ENCODE measurements at places on chromosomes 5 and 9. TPM values are rescaled to one million over a fixed set of nuclear protein-coding genes. Genes with fewer than 3 reads are reported as not detected.

GRCh38 chr5:98414938-98415337 is 358.5 kb upstream of the RGMB start:
- DNase-seq: no peak

- DNase-seq: no peak
Observed at GRCh38 chr5:139725073-139725830, 70.4 kb upstream of the PSD2 start.

- DNase-seq: no peak
Observed at GRCh38 chr9:99578666-99579065, 243.0 kb upstream of the NR4A3 start.

- no peak for DNase-seq
Observed at GRCh38 chr5:123450640-123451039, 27.4 kb upstream of the CEP120 start.

The ATP10B gene
- total RNA-seq: 155 TPM

GRCh38 chr9:70061776-70062175 is 18.1 kb downstream of the MAMDC2 start:
- no peak for DNase-seq

The PCDHGB3 gene
- 3.8 TPM for total RNA-seq

The NRG2 gene
- 12.3 TPM for total RNA-seq

DNA sequence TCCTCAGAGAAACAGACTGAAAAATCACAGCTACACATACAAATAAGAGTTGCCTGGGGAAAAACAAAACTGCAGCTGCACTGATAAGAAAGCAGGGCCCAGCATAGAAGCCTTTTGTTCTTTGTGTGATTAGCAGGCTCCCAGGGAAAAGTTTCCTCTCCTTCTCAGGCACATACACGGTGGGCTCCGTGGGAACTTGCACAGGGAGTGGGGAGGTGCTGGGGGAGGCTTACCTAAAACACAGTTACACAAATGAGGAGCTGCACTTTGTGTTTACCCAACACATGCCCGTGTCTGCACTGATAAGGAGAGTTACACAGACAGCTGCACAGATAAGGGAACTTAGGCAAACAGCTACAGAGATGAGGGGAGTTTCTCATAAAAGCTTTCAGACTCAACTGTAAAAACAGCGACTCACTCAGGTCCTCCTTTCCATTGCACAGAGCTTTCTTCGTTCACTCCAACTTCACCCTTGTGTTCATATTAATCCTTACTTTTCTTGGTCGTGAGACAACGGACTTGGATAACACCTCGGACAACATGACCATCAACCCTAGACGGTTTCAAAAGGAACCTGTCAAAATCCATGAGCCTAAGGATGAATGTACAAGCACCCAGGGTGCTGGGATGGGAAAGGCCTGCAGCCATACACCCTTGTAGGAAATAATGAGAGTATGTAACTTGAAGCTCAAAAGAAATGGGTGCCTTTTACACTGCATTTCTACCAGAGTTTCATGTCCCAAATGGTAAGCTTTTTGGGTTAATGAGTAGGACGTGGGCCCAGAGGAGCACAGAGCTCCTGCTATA is 50.8 kb downstream of the SERINC5 start:
- DNase-seq: no peak

The TMEM174 gene
- 0.64 TPM for total RNA-seq

DNA sequence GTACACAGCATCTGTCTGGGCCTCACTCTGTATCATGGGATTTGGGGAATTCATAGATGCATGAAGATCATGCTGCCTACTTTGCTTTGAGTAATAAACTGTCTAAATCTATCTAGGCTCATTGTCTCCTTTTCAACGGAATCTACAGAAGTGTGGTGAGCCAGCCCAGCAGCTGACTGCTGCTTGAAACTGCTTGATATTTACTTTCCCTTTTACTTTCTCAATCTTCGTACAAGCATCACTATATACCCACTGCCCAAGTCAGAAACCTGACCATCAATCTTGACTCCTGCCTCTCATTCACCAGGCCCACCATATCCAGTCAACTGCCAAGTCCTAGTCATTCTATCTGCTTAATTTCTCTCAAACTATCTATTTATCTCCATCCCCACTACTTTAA is 142.9 kb downstream of the NR2F1-AS1 start:
- no peak for DNase-seq

The GARIN3 gene
- not detected for total RNA-seq

GRCh38 chr5:173302546-173303155 is 25.6 kb downstream of the STC2 start:
- no peak for DNase-seq

- DNase-seq: peak; percentile 30
Observed at GRCh38 chr5:170603578-170604565, 100.1 kb downstream of the KCNIP1 start.

The GARNL3 gene
- 19.5 TPM for total RNA-seq

- no peak for DNase-seq
Observed at GRCh38 chr5:62306323-62306895, 403 bp downstream of the KIF2A start.

The ALDH1A1 gene
- total RNA-seq: 566 TPM

The OTULIN gene
- 36.2 TPM for total RNA-seq

DNA sequence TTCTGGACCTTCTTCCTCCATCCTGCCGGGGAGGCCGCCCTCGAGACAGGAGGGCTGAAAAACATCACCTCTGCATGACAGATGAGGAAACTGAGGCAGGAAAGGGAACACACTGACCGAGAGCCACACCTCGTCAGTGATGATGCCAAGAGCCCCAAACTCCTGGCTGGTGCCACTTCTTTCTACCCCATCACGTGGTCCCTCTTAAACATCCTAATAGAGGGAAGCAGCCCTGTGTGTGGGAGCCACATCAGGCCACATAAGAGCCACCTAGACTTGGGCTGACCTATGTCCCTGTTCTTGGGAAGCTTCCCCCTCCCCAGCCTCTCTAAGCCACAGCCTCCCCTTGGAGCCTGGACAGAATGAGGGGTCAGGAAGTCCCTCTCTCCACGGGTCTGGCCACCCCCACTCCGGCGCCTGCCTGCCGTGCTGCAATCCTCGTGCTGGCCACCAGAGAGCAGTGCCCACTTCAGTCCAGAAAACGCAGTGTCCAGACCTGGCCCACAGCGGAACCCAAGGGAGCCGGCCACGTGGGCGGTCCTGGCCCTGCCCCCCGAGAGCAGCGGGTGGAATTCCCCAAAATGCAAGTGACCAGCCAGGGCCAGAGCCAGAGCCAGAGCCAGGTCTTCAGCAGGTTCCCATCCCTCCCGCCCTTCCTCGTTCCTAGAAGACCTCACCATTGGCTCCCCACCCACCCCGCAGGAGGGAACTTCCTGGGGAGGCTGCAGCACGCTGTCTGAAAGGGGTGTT is 54.7 kb upstream of the SARDH start:
- DNase-seq: peak; percentile 77

DNA sequence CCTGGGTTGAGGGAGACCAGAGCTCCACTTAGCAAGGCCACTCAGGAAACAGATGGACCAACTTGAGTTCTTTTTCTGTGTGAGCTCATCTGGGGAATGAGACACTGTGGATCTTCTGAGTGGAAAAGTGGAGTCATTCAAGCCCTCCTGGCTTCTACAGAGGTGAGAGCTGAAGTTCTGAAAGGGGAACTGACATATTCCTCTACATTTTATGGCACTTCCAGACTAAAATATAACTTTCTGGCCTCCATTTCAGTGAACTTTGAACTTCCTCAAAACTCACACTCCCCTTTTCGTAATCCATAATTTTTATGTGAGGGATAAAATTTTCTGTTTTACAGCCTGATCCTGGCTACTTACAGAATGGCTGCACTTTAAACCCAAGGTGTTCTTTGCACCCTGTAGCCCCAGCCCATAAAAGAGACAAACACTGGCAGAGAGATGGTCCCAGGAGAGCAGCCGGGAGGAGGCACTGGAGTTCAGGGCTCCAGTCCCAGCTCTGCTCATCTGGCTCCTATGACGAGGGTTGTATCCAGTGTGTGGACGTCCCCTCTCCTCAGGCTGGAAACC is 10.8 kb downstream of the SPAAR start:
- peak; percentile 79 for DNase-seq

The PCDHB4 gene
- total RNA-seq: 0.80 TPM

The DPYSL3 gene
- 107 TPM for total RNA-seq

GRCh38 chr9:106077731-106078130 is 383.4 kb downstream of the TMEM38B start:
- no peak for DNase-seq

The N4BP3 gene
- total RNA-seq: 2.6 TPM

DNA sequence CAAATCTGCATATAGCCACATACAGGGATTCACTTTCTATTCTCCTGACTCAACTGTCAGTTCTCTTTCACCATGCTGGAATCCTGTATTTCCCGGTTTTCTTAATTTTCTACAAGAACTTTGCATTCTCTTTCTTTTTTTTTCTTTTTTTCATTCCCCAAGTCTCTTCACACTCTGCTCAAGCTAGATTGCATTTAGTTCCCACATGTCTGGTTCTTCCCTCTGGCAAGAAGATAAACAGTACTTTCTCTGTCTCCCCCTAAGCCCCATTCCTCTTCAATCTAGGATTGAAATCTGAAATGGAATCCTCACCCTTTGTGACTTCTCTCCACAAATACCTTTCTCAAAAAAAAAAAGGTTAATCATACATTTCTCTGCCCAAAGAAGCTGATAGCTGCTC is 64.2 kb upstream of the SLC12A2 start:
- no peak for DNase-seq

The ADAMTSL2 gene
- 0.64 TPM for total RNA-seq

The AKNA gene
- total RNA-seq: 35.8 TPM

DNA sequence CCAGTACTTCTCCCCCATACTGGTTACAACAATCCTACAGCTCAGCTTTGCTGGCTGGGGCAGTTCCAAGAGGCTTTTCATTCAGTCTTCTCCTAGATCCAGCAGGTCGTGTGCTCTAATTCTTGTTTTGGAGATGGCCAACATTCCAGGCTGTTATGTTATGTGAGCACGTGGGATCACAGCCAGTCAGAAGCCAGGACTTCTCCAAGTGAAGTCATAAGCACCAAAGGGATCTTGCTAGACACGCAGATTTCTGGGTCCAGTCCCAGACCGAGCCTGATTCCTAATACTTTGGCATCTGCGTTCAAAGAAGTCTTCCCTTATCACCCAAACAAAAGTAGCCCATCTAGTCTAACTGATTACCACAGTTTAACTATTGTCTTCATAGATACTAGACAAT is 1.4 kb upstream of the LARP1 start:
- DNase-seq: peak; percentile 62

The GRM6 gene
- not detected for total RNA-seq

The MEIKIN gene
- total RNA-seq: not detected

The CAAP1 gene
- 38.2 TPM for total RNA-seq

- DNase-seq: no peak
Observed at GRCh38 chr5:29005386-29005785, 1967.0 kb upstream of the CDH9 start.

GRCh38 chr5:112270299-112271293 is 148.5 kb downstream of the EPB41L4A start:
- no peak for DNase-seq

The SYK gene
- total RNA-seq: 534 TPM

The CKMT2 gene
- 17.1 TPM for total RNA-seq

DNA sequence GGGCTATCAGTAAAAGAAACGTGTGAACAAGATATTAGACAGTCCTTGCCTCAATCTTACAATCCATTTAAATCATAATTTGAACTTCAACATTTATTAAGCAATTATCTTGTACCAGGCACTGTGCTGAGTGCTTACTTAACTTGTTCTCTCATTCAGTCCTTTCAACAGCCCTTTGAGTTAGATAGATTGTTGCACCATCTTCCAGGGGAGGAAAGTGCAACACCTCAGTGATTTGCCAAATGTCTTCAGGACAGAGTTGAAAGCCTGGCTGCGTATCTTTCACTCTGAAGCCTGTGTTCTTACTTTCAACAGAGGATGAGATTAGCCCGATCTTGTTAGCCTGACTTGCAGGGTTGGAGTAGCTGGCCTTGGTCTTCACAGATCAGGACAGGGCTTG is 34.2 kb upstream of the SUB1 start:
- DNase-seq: no peak

DNA sequence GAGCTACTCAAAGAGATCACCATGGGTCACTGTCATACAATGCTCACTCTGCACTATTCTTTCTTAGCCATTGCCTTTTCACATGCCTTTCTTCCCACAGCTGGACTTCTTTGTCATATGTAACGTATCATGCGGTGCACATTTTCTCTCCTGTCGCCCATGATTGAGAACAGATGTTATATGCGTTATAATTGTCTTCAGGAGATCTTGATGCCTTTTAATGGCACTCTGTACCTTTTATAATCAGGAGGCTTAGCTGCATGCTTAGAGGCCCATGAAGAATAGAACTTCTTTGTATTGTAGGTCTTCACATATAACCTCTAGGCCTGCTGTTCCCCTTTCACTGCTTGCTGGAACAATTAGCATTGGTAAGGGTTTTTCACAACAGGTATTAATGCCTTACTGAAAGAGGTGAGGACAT is 436.1 kb downstream of the CDH10 start:
- DNase-seq: no peak

DNA sequence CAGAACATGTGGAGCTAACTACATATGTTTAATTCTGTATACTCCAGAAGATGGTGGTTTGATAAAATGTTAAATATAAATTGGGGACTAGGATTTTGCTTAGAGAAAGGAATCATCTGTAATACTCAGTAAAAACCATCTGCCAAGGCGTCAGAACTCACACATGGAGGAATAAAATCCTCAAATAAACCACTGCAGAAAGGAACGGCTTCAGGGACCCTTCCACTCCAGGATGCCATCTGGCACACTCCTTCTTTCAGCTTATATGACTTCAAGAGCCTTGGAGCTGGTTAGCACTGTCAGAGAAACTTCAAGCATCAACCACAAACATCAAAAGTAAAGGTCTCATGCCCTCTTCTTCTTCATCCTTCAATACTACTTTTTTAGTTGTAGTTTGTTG is 360.6 kb downstream of the PLK2 start:
- no peak for DNase-seq

- DNase-seq: peak; percentile 38
Observed at GRCh38 chr5:124645396-124645795, 101.0 kb downstream of the ZNF608 start.

The ANKRD34B gene
- total RNA-seq: not detected

The SLC34A1 gene
- total RNA-seq: not detected

- no peak for DNase-seq
Observed at GRCh38 chr9:9783711-9784110, 829.1 kb downstream of the PTPRD start.

DNA sequence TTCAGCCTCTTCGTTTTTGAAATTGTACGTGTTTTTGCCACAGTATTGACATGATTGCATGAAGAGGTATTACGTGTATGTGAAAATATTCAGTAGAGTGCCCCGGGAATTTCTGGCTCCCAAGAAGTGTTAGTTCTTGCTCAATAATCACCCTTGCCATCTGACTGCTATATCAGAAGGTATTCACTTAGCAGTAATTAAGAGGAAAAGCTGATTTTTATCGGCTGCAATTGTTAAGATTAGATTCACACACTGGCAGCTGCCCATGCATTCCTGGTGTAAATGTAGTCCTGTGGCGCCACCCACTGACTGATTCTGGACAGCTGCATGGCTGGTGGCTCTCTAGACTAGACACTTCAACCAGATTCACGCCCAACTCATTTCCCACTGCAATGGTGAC is 440.1 kb upstream of the ADAMTS16 start:
- no peak for DNase-seq

GRCh38 chr5:112965733-112966306 is 10.8 kb upstream of the DCP2 start:
- no peak for DNase-seq

The CARD6 gene
- 0.60 TPM for total RNA-seq

All from transverse colon (tissue), 4 donors.